ENCODE measurements at places on chromosomes 2 and 18.

GRCh38 chr2:4674007-4674406, 970.6 kb downstream of the DCDC2C start:
- no peak for DNase-seq

GRCh38 chr2:85868822-85869221, 20.0 kb downstream of the ST3GAL5 start:
- no peak for DNase-seq

DNA sequence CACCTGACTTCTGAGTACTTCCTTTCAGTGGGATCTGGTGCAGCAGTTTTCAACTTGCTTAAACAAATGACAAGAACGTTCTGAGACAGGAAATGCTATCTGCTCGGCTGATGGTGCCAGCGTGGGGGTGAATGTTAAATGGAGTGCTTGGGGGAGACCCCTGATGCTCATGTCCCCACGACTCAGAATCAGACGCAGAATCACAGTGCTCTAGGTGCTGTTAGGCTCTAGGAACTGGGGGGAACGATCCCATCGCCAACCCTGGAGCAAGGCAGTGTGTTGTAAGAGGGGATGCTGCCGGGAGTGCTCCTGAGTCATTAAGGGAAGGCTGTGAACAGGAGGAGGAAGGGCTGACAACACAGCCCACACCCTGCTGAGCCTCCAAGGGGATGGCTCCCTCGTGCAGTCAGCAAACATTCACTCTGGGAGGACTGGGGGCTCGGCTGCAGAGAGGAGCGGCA, 34.1 kb upstream of the KCNF1 start:
- no peak for DNase-seq

- DNase-seq, result no peak
These were observed 24.3 kb upstream of the CETN1 start for GRCh38 chr18:555705-556457.

- DNase-seq, result no peak
These were observed 3.7 kb upstream of the ESPNL start for GRCh38 chr2:238096311-238097011.

DNA sequence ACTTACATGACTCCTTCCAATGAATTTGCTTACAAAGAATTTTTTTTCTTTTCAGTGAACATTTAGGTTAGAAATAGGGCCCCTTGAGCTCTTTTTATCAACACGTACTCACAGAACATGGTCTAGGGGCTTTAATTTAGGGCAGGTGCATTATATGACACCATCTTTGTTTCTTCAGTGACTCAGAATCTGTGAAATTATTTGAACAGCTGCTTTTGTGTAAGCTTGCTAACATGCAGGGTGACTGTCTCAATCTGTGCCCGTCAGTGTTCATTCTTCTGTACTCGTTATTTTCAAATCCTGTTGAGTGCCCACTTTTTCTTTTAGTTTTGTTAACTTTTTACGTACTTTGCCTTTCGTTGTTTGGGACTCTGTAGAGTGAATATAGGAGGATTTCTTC, 52.8 kb upstream of the CABYR start:
- DNase-seq, result no peak

- DNase-seq, result no peak
These were observed 53.8 kb downstream of the RNF144A start for GRCh38 chr2:6970976-6971480.

- DNase-seq, result no peak
These were observed 124.8 kb downstream of the LTBP1 start for GRCh38 chr2:33071591-33071990.

DNA sequence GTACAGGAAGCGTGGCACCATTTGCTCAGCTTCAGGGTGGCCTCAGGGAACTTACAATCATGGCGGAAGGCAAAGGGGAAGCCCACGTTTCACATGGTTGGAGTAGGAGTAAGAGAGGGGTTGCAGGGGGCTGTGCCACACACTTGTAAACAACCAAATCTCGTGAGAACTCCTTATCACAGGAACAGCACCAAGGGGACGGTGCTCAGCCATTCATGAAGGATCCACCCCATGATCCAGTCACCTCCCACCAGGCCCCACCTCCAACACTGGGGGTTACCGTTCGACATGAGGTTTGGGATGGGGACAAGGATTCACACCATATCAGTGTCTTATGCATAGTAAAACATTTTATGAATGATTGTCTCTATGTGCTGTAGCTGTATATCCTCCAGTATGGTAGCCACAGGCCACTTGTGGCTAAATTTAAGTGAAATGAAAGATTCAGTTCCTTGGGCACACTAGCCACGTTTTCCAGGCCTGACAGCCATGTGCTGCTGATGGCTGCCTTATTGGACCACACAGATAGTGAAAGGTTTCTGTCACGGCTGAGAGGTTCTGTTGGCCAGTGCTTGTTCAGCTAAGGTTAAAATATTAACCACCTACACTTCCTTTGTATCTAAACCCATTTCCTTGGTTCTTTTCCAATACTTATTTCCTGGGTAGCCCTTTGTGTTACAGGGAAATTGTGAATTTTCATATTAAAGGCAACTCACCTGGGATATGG, 77.3 kb downstream of the AGAP1 start:
- no peak for DNase-seq
